Epithelial cell of proximal tubule (primary cell): ENCODE measurements at places on chromosomes 11 and 22.

- no peak for DNase-seq
These were observed 849 bp upstream of the APOBEC3B start for GRCh38 chr22:38981005-38981991.

- DNase-seq = no peak
These were observed 28.4 kb downstream of the C11orf91 start for GRCh38 chr11:33672273-33672672.

GRCh38 chr11:31943056-31943780, 132.1 kb upstream of the PAX6 start:
- no peak for DNase-seq

DNA sequence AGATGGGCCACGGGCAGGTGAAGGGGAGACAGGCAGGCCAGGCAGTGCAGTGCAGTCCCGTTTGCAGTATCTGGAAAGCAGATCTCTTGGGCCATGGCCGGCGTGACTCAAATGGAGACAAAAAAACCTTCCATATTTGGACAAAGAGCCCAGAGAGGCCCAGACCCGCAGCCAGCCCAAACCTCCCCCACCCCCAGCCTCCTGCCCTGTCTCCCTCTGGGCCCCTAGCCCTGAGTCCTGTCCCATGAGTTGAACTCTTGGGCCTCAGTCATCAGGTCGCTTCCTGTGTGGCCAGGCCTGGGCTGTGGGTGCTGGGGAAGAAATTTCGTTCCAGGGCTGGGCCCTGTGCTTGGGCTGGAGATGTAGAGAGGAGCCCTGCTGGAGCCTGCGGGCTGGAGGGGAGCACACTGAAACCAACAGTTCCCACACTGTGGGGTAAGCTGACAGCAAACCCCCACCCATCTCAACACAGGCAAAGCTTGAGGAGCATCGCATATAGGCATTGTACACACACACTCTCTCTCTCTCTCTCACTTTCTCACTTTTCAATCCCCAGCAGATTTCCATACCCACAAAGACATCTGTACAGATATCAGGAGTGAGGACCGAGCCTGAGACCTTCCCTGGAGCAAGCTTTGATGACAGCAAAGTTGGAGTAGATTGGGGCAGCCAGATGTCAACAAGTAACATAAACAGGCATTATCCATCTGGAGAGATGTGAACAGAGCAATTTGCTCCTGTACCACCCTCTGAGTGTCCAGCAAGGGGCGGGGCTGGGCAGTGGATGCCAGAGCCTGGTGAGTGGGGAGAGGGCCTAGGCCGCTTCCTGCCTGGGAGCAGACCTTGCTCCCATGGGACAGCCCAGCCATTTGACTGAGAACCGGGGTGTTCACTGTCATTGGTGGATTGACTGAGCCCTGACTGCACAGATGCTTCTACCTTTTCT, 17.2 kb downstream of the ARHGEF17 start:
- no peak for DNase-seq

- no peak for DNase-seq
These were observed 97.5 kb upstream of the ANO3 start for GRCh38 chr11:26234451-26234850.

GRCh38 chr11:134853992-134854991, 442.2 kb upstream of the B3GAT1 start:
- DNase-seq = no peak
